ENCODE measurements at places on chromosomes 12 and 14.

DNA sequence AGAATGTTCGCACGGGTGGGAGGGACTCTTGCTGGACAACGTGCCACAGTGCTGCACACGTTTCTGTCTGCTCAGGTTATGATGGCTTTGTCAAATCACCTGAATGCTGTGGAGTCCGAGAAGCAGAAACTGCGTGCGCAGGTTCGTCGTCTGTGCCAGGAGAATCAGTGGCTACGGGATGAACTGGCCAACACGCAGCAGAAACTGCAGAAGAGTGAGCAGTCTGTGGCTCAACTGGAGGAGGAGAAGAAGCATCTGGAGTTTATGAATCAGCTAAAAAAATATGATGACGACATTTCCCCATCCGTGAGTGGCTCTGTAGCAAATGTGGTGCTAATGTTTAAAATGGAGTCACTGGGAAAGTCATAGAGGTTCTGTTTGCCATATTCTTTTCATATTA is 28.5 kb downstream of the KLC1 start:
- no peak overlapping the region for H3K4me3 ChIP-seq
- H3K36me3 ChIP-seq = peaks cover 82% of the 10 kb centered on the region
- H3K27ac ChIP-seq = no peak overlapping the region
- no peak for DNase-seq
- H3K27me3 ChIP-seq = no peaks in the 10 kb centered on the region

DNA sequence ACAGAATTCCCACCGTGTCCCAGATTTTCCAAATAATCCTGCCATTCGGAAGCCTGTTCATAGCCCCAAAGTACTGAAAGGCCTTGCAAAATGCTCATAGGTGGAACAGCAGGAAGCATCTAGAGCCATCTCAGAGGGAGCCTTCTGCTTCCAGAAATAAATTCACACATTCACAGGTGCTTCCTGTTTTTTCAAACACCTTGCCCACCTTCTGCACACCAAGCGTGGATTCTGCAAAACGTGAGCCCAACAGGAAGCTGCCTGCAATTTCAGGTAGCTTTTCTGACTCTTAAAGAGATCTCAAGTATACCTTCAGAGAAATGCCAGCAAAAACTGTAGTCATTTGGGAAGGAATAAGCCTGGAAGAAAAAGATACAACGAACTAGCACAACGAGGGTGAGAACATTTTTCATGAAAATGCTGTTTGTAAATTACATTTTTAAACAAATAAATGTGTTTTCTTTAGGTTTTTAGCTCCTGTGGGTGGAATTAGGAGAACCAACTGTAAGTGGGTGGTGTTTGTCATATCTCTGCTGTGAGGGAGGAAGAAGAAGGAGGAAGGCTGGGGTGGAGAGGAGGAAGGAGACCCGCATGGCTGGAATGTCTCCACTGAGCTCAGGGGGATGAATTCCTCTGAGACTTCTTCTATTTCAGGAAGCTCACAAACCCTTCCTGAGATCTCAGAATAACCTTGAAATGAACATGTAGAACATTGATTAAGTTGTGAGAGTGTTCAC is at the start of gene IFNG-AS1:
Gene IFNG-AS1, plus strand, starts transcription at position 264 of the 737 bp plus-strand sequence.
- no peaks in the 10 kb centered on the region for H3K4me1 ChIP-seq
- H3K27me3 ChIP-seq = no peaks in the 10 kb centered on the region
- H3K36me3 ChIP-seq = no peaks in the 10 kb centered on the region
- DNase-seq = no peak
- no peak within 1 kb of the TSS for H3K27ac ChIP-seq

DNA sequence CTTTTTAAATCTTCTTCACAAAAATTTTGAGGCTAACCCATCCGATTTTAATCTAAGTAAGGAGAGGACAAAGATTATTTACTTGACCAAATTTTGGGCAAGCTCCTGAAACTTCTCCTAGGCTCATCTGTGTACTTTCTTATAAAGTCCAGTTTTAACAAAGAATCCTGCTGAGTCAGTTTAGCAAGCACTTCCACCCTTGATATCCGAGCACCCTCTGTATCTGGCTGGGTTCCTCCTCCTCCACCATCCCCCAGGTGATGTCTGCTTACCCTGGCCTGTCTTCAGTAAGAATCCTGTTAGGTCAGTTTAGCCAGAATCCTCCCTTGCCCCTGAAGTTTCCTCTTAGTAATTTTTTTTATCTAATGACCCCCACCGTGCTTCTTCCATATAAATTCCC is 140.5 kb downstream of the PHLDA1 start:
- H3K36me3 ChIP-seq = no peaks in the 10 kb centered on the region
- H3K27ac ChIP-seq = peak overlapping the region; percentile 37
- no peak for DNase-seq
- H3K27me3 ChIP-seq = no peaks in the 10 kb centered on the region
- H3K4me3 ChIP-seq = no peak overlapping the region

DNA sequence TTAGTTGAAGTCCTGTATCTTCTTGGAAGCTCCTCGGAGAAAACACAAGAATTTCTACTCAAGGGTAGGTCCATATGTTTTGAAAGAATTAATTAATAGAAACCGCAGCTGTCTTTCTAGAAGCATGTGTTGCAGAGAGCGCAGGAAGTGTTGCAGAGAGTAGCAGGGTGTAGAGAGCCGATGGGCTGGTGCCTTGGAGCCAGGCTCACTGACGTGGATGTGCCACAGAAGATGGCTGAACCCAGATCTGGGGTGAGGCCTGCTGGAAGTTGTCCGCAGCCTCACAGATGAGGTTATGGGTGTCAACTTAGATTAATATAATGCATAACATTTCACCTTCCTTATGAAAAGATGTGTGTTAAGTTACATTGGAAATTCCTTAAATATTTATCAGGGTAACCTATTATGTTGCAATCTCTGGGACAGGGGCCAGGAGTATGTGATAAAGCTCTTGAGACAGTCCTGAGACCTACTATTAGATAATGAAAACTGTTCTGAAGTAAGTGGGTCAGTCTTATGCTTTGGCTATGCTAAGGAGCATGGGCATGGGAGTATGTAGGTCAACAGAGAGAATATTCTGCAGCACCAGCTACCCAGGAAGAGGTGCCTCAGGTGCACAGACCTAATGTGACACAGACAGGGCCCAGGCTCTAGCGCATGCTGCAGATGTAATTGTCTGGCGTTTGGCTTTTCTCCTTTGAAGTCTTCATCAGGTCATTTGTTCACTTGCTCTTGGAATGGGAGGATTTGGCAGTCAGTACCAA is 973.3 kb downstream of the BCL11B start:
- no peaks in the 10 kb centered on the region for H3K36me3 ChIP-seq
- H3K4me1 ChIP-seq = peaks cover 6% of the 10 kb centered on the region
- no peak overlapping the region for H3K27ac ChIP-seq
- DNase-seq = no peak
- H3K27me3 ChIP-seq = peaks cover 4% of the 10 kb centered on the region

DNA sequence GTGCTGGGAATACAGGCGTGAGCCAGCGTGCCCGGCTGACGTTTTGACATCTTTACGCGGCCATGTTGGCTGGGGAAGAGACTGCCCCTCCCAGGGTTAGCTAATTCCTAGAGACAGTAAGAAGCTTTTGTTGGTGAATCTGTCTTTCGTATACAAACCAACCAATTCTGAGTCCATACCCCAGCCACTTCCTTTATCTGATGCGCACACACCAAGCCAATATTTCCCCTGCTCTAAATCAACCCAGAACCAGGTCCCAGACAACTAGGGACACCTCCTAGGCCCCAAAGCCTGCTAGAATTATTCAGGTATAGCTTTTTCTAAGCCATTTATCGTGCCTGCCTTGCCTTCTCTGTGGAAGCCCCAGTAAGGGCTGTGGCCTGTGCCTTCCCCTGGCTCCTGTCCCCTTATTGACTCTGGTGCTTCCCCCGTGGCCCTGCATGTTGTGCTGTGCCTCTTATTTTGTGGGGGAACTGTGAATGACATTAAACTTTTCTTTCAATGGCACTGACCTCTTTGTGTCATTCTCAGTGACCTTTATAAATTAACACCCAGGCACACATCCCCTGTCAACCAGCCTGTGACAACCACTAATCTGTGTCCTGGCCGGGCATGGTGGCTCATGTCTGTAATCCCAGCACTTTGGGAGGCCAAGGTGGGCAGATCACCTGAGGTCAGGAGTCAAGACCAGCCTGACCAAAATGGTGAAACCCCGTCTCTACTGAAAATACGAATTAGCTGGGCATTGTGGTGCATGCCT is 10.7 kb upstream of the EVL start:
- H3K4me3 ChIP-seq = no peak overlapping the region
- H3K27me3 ChIP-seq = no peaks in the 10 kb centered on the region
- no peak for DNase-seq
- no peak overlapping the region for H3K27ac ChIP-seq

Data from suprapubic skin (tissue), 4 donors.